ENCODE measurements at places on chromosomes 2 and 18.

DNA sequence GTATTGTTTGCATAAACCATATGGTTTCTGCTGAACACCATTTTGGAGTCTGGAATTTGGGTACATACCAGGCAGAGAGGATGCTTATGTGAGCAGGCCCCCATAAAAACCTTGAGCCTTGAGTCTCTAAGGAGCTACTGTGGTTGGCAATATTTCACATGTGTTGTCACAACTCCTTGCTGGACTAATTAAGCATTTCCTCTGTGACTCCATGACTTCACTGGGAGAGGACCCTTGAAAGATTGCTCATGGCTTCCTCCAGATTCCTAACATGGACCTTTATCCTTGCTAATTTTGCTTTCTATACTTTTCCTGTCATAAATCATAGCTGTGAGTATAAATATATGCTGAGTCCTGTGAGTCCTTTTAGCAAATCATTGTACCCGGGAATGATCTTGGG lies 7.6 kb upstream of the COQ10B start:
- no peak for DNase-seq

DNA sequence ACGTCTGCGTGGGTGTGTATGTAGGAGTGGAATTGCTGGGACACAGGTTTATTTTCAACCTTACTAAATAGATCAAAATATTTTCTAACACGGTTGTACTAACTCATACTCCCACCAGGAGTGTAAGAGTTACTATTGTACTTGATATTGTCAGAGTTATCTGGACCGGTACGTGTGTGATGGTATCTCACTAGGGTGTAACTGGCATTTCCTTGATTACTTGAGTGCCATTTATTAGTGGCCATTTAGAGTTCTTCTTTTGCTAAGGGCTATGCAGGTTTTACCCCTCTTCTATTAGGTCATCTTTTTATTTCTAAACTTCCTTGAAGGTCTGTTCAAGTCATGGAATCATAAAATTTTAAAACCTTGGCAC lies 33.5 kb downstream of the CENPO start:
- DNase-seq = no peak

DNA sequence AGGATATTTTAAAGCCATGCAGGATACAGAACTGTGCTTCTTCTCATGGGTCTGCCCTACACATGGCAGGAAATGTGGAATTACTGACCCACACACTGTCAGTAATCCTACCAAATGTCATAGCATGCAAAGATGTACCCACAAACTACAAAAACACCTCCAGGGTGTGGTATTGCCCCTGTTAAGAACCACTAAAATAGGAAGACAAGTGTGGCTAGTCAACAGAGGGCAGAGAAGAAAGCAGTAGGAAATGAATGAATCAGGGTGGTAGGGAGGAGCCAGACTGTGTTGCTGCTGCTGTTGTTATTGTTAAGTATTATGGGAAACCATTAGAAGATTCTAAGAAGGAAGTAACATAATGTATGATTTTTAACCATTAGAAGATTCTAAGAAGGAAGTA lies 556.7 kb upstream of the ACVR2A start:
- no peak for DNase-seq

- DNase-seq = no peak
Observed at GRCh38 chr2:133025004-133025403, 355.0 kb upstream of the LYPD1 start.

GRCh38 chr18:51290860-51291259 lies 93.4 kb upstream of the MEX3C start:
- DNase-seq = no peak

GRCh38 chr18:31738460-31739407 lies 21.9 kb downstream of the SLC25A52 start:
- no peak for DNase-seq

GRCh38 chr2:29322011-29322410 lies 206.8 kb downstream of the CLIP4 start:
- DNase-seq = no peak

DNA sequence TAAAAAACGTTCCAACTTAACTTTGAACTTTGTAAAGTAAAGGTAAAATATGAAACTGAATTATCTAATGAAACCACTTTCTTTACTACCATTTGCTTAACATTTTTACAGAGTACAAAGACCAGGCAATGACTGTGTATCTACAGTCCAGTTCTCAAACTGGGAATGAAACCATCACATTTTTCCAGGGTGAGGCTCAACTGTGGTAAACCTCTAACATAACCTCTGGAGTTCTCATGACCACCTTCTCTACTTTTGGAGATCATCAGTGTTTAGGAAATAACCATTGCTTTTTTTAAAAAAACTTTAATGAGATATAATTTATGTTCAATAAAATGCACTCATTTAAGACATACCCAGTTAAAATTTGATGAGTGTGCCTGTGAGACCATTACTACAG lies 223.5 kb downstream of the RNF152 start:
- DNase-seq = no peak

DNA sequence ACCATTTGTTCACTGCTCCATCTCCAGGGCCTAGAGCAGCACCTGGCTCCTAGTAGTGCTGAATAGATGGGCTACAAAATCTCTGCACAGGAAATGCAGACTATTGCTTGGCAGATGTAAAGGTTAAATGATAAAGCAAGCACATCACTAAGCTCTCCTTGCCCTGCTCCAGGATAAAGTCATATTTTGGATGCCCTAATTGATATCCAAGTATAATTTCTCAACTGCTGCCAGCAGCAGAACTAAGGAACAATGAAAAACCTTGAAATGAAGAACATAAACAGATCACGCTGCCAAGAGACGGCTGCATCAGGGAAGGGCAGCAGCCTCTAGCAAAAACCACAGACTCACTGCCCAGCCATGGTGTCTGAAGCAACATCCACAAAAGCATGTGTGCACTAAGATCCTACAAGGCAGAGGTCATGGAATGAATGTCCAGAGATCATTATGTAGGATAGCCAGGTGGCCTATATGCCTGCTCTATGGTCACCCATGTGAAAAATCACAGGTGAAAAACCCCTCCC lies 134.7 kb downstream of the TMEM163 start:
- DNase-seq = no peak

DNA sequence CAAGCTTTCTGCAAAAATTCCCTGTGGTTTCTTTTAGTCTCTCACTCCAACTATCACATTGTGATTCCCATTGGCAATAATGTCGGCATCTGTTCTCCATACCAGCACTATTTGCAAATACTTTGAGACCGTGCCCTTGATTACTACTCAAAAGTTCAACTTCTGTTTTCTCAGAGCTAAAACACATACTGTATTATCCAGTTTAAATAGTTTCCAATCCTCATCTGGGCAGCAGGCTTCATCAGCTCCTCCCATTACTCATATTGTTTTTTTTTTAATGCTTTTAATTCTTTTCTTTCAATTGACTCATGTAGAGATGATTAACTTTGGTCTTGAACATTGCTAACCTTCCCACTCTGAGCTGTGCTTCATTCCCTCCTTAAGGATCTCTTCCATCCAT lies 135.8 kb downstream of the METTL8 start:
- DNase-seq = no peak

GRCh38 chr2:14569294-14569693 lies 63.2 kb upstream of the LRATD1 start:
- DNase-seq = no peak

Measured in osteocyte (in vitro differentiated cells).